ENCODE measurements at places on chromosomes 2 and 18.

DNA sequence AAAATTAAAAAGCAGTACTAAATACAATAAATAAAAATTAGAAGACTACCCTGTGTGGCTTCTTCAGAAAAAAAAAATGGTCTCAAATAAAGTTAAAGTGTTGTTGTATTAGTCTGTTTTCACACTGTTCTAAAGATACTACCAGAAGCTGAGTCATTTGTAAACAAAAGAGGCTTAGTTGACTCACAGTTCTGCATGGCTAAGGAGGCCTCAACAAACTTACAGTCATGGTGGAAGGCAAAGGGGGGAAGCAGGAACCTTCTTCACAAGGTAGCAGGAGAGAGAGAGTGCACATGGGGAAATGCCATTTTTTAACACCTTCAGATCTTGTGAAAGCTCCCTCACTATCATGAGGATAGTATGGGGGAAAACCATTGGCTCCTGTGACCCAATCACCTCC is 612.8 kb downstream of the RNF144A start:
- no peak for DNase-seq

DNA sequence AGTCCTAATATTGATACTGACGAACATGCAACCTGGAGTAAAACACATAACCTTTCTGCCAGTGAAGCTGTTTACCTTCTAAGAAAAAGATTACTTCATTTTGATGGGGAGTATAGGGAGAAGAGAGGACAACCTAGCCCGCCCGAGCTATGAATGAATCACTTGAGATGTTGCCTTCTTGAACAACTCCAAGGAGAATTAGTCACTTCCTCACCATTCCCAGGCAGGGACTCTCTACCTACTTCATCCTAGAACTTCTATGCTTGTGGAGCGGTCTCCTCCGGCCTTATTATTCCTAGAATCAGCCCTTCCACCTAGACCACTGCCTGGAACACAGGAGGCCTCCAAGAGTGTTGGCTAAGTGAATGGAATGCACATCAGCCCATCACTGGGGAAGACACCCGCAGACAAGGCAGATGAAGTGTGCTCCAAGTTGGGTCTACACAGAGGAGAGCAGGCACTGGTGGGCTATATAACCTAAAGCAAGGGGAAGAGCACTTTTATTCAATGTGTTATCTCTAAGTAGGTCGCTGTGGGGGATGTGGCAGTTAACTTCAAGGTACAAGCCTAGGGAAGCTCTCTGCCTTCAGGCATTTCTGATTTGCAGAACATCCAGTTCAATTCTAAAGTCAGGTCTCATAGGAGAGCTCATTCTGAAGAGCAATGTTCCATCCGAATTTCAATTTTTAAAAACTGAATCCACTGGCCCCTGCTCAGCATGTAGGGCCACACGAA is 57.4 kb downstream of the STK39 start:
- no peak for DNase-seq

- no peak for DNase-seq
These were observed 11.3 kb upstream of the GBX2 start for GRCh38 chr2:236179236-236180075.

- DNase-seq, result no peak
These were observed 72.7 kb downstream of the CLIP4 start for GRCh38 chr2:29187926-29188325.

DNA sequence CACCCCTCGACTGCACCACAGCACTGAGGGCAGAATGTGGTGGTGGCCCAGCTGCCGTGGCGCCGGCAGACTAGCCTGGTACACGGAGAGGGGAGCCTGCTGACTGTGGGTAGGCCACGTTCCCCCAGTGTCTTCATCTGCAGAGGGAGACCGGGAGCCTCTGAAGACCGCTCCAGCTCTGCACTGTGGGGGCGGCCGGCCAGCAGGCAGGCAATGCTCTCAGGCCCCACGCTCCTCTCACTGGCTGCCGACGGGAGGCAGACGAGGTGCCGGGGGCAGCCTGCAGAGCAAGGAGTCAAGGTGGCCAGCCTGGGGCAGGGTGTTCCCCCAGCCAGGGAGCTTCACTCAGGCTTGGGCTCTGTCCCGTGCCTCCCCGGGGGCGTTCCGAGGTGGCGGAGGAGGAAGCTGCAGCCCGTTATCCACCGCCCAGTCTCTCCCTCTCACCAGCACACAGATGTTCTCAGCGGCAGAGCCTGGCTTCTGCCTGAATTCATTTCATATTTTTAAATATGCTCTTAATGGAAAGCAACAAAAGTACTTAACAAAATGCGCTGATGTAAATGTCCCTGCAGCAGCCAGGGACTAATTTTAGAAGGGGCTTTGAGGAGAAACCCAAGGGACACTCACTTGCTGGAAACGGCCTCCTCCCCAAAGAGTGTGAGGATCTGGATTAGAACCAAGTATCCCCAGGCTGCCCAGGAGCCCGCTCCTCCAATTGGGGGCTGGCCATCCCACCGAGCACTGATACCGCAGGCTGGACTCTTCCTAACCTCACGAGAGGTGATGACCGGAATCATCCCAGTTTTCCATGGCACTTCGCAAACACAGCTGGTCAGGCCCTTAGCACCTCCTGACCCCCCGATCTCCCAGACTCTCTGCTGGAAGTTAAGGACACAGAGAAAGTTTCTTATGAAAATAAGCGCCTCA is 87.8 kb downstream of the HDAC4 start:
- no peak for DNase-seq

GRCh38 chr2:66667301-66667700 is 232.4 kb downstream of the MEIS1 start:
- no peak for DNase-seq

DNA sequence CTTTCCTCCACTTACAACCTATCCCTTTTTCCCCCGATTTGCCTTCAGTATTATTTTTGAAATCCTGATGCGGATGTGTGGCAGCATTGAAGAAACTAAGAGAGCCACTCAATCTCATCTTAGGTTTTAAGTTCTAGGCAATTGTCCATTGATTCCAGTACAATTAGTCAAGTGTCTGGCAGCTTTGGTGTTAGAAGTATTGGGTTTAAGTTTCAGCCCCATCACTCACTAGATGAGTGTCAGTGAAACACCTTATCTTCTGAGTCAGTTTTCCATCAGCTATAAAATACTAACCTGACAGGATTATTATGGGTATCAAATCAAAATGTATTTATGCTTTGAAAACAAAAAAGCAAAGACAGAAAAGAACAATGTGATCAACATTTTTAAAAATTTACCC is 16.8 kb upstream of the CUL3 start:
- DNase-seq, result no peak

GRCh38 chr2:215579809-215580208 is 143.9 kb upstream of the FN1 start:
- peak; percentile 35 for DNase-seq

DNA sequence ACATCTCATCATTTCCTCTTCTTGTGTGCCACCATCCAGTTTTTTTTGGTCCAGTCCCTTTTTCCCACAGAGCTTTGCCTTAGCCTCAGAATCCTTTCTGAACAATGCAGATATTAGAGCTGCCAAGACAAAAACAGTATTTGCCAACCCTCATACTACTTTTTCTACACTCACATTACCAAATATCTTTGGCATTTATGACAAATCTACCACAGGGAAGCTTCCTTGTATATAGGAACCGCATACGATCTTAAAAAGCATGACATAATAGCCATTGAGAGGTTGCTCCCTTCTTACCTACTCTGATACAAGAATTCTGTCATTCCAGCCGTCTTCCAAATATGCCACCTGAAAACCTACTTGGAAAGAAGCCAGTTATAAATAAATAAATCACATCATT is 9.4 kb downstream of the ZNF24 start:
- no peak for DNase-seq

DNA sequence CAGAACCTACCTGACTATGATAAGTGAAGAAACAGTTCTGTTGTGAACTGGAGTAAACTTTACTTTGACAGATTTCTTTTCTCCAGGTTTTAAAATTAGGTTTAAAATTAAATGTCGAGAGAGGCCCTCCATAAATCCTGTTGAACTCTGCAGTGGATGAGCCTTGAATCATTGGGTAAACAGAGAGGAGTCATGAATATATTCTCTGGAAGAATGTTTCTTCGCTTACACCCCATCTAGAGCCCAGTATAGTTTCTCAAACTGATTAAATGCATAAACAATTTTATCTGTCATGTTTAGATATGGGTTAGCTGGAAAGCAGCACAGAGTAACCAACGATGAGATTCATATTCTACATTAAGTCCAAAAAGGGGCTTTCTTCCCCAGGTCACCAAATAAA is 84.0 kb downstream of the ZAP70 start:
- no peak for DNase-seq

DNA sequence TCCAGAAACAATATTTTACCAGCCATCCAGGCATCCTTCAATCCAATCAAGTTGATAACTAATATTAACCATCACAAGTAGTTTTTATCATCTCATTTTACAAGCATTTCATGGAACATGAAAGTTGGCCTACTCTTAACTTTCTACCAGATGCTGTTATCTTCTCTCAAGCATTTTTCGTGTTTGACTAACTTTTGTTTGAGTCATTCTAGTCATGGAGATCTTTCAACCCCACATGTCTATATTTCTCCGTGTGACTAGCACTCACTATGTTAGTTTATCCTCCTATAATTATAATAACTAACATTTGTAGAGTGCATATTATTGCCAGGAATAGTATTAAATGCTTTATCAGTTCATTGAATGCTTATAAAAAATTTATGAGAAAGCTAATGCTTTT is 307.0 kb upstream of the CWC22 start:
- no peak for DNase-seq

DNA sequence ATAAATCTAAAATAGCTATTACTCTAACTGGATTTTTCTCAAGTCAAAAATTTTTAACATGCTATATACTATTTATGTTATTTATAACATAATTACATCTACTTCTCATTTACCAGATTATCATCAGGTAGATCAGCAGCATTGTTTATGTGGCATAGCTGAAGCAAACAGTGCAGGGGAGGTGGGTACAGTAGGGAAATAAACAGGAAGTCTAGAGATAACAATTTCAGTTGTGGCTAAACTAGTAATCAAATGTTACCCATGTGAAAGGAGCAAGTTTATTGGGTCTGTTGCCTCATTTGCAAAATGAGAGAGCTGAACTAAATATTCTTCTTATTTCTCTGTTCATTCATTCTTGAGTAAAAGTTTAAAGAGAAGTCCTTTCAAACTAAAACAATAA is 27.7 kb downstream of the GFPT1 start:
- DNase-seq, result no peak
